ENCODE measurements at places on chromosomes 16 and 17. TPM values are rescaled to one million over a fixed set of nuclear protein-coding genes. Genes with fewer than 3 reads are reported as not detected.
A peak's percentile ranks its signal among the peaks of the same experiment; 100 is the strongest.

SLC25A11 gene
- total RNA-seq = 49.5 TPM

PRR35 gene
- total RNA-seq = not detected

TBC1D3I gene
- total RNA-seq = 0.91 TPM

C16orf92 gene
- not detected for total RNA-seq

PIPOX gene
- 3.6 TPM for total RNA-seq

TMC7 gene
- total RNA-seq = not detected

CDK5RAP3 gene
- 343 TPM for total RNA-seq

UTS2R gene
- not detected for total RNA-seq

MYO18A gene
- total RNA-seq = 136 TPM

KRTAP3-1 gene
- total RNA-seq = not detected

LRRC46 gene
- 0.69 TPM for total RNA-seq

CHD9NB gene
- total RNA-seq = not detected

KRT32 gene
- total RNA-seq = not detected

WNT9B gene
- total RNA-seq = not detected

KRT9 gene
- total RNA-seq = not detected

CAPNS2 gene
- not detected for total RNA-seq

GRCh38 chr17:74893936-74894671, 671 bp upstream of the FADS6 start:
- no peak for DNase-seq

- DNase-seq = no peak
Measured at GRCh38 chr17:78304549-78305037, 55.3 kb downstream of the SOCS3 start.

DNA sequence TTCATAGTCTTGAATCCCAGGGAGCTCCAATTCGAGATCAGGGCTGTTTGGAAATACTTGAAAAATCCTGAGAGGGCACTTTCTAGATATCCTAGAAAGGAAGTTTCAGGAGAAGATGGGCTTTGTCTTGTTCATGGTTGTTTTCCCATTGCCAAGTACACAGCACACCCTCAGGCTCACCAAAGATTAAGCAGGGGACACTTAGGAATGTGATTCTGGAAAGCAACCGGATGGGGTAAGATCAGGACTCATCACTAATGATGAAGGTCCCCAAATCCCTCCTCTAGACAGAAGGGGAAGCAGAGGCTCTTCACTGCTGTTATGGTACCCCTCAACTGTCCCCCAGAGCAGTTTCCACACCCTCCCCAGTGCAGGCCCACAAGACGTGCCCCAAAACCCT, 40.7 kb downstream of the VAC14 start:
- no peak for DNase-seq

DNA sequence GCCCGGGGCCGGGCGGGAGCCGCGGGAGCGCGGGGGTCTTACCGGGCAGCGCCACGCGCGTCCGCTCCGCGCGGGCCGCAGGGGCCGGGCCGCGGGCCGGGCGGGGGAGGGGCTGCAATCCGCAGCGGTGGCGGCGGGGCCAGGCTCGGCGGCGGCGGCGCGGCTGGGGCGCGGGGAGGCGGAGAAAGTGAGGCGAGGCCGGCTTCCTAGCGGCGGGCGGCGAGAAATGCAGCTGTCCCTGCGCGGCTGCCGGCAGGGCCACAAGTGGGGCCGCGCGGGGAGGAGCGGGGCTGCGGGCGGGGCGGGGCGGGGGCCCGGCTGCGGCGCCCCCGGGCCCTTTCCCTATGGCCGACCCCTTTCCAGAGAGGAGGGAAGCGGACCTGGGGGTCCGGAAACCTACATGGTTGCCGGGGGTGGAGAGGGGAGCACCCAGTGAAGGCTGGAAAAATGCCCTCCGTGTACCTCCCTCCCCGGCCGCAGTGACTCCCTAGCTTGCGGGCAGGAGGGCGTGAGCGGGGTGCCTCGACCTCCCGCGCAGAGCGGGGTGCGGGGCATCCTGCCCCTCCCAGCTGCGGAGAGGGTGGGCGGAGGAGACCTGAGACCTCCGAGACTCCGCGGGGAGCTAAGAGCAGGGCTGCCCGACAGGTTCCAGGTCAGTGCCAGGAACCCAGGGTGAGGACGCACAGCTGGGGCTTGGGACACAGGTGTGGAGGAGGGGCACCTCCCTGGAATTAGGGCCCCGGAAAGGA, at the start of gene CUEDC1:
TSS of gene CUEDC1 (minus strand) at position 230 of the 749 bp plus-strand sequence. CDS start 69,848 bp downstream, outside the sequence.
- peak; percentile 45 for DNase-seq

DNA sequence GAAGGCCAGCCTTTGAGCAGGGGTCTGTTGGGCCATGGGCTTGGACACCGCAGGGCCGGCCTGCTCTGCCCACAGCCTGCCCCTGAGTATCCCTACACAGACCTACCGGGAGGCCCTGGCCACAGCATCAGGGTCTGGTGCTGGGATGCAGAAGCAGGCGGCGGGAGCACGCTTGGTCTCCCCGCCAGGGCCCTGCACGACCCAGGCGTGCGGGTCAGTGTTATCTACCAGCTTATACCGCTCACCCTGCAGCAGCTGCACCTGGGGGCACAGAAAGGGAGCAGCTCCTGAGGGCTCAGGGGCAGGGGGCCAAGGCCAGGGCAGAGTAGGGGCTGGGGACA, 8.8 kb downstream of the EVPL start:
- no peak for DNase-seq

DNA sequence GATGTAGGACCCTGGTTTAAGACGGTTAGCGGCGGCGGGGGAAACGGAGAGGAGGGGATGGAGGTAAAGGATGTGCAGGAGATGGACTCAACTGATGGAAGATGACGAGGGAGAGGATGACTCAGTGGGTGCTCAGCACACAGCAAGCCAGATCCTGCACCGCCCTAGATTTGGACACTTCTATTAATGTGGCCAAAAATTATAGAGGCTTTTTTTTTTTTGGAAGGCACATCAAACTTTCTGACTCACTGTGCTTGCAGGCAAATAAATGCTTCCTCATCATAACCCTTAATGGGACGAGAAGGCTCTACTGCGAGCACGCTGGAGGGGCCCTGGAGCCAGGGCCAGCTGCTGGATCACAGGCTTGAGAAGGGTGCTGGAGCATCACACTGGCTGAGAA, 36.0 kb downstream of the RTN4RL1 start:
- no peak for DNase-seq

GRCh38 chr17:74160656-74161502, 42.6 kb upstream of the RPL38 start:
- no peak for DNase-seq

GRCh38 chr17:40498281-40499084, 2.9 kb downstream of the TNS4 start:
- no peak for DNase-seq

- no peak for DNase-seq
Measured at GRCh38 chr17:65431116-65431515, 130.3 kb downstream of the AXIN2 start.

- DNase-seq = no peak
Measured at GRCh38 chr16:31474173-31474714, 2.3 kb downstream of the TGFB1I1 start.

- no peak for DNase-seq
Measured at GRCh38 chr16:4204521-4204920, 37.4 kb downstream of the SRL start.

DNA sequence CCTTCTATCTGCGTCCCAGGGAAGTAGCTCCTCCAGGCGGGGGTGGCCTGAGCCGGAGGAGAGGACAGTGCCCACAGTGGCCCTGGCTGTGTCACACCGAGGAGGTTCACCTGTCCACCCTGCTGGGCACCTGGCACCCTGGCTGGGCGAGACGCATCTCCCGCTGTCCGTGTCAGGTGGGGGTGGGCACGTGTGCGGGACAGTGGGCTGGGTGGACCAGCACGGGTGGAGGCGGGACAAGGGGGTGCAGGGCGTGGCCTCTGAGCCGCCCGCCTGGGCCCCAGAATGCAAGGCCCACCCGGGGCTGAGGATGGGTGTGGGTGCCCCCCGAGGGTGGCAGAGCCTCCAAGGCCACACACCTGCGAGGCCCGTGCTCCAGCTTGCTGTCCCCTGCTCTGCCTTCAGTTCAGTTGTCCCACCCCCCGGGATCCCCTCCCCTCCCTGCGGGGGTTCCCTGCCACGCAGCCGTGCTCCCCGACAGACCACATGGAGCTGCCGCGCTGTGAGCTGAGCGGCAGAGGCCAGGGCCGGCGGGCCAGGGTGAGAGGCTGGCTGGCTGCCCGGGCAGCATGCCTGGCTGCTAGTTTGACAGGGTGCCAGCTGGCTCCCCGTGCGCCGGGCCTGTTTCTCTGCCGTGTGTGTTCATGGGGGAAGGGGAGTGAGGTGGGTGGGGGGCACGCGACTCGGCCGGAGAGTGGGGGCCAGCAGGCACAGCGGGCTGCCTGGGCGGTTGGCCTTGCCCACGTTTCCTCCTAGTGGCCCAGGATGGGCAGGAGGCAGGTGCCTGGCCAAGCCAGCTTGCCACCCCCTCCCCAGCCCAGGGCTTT, 33.9 kb downstream of the BAHCC1 start:
- no peak for DNase-seq

DNA sequence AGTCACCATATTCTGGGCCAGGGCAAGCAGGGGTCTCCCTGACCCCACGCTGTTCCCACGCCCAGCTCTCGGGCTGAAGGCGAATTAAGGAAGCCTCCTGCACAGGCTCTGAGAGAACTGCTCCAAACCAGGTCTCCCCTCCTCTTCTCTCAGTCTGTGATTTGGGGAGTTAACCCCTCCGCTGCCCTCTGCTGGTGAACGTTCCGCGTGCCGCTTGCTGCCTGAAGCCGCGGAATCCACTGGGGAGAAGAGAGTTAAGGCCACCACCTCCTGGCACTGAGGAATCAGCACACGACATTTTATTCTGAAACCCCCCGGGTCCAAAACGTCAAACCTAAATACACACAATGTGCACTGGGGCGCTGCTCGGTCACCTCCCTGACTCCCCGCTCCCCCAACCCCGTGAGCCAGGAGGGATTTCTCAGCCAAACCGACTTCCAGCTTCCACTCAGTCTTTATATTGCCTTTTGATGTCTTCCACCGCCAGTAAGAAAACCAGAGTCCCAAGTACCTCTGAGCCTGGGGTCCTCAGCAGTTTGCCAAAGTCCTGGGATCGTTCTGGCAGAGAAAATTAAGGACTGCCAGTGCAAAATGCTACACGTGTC, 54.4 kb upstream of the RCVRN start:
- no peak for DNase-seq

DNA sequence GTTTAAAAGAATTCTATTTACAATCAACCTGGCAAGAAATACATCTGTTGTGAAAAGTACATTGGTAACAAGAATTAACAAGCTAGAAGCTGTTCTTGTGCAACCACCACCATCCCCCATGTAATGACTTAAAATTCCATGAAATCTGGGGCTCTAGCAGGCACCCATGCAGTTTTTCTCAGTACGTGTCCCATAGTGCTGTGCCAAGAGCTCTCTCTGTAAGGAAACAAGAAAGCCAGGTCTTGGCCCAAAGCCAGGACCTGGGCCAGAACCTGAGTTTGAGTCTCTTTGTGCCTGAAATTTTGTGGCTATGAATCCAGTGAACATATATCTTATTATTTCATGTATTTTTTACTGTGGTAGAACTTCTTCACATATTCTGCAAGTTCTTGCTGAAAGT, 46.6 kb downstream of the NUP93 start:
- DNase-seq = no peak

DNA sequence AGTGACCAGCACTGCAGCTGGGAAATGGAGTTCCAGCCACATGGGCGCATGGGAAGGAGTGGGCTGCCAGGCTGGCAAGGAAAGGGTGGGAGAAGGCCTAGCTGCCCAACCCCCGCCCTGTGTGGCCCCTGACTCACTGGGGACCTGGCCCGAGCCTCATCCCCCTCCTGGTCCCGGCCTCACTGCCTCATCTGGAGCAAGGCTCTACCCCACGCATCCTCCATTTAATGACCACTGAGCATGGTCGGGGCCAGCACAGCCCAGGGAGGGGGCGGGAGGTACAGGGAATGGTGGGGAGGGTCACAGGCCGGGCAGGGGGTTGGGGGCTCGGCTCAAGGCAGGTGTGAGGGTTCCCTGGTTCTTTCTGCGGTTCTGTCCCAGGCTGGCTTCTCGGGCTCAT, 16.1 kb downstream of the SPNS2 start:
- no peak for DNase-seq

DNA sequence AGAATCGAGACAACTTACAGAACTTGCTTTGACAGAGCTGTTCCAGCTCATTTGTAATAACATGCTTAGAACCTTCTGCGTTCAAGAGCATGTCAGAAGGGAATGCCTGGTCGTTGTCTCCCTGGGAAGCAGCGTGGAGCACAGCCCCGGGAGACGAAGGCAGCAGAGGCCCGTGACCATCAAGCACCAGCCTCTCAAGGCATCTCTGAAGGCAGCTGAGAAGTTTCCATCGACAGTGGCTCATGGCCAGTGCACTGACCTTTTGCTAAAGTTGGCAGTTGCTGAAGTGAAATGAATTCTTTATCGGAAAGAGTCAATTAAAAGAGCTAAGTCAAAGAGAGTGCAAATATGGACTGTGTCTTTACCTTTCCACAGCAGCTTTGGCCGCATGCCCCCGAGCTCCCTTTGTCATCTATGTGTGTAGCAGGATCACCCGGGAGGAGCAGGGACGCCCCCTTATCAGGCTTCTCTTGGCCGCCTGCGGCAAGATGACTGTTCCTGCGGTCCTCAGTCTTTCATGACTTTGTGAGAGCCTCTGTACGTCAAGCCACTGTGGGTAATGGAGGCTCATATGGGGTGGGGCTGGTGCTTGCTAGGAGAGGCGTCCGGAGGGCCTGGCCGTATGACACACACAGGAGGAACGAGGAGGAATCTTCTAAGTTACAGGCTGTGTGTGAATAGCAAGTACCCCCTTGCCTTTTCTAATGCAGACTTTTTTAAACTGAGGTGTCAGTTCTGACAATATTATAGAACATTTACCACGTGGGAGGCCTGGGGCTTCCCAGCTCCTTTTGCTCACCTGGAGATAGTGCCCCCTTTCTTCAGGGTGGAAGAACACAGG, 54.2 kb downstream of the LDHD start:
- no peak for DNase-seq

DNA sequence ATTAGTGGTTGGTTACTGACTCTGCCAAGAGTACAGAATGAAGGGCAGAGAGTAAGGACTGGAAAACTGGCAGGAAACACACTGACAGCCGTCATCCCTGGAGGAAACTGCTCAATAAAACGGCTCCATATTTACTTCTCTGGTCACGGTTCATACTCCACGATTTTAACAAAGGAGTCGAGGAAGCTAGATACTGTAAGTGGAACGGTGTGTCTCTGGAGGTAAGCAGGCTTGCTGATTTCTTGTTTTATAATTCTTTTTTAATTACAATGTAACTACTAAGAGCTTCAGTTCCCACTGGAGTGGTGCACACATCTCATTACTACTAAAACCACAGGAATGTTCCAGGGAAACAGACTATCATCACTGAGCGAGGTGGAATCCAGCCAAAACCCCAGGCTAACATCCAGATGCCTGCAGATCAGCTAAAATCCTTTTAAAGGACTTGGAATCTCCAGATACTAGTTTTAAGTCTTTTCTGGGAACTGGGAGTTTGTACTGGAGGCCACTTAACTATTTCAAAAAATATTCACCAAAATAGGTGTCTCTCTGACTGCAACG, 17.8 kb downstream of the SERPINF1 start:
- DNase-seq = no peak

GRCh38 chr16:4535627-4536108, 2.9 kb downstream of the CDIP1 start:
- no peak for DNase-seq

GRCh38 chr16:86039606-86040005, 140.6 kb downstream of the IRF8 start:
- no peak for DNase-seq

All from CD4-positive, alpha-beta memory T cell (primary cell).